Aortic smooth muscle cell (primary cell): ENCODE measurements at places on chromosomes 4 and X. TPM values are rescaled to one million over a fixed set of nuclear protein-coding genes. Genes with fewer than 3 reads are reported as not detected.

EXOC1L gene
- total RNA-seq: not detected in 2 replicates

LAMP2 gene
- total RNA-seq: 147 and 170 TPM in 2 replicates

GC gene
- total RNA-seq: not detected in 2 replicates

GRXCR1 gene
- not detected in 2 replicates for total RNA-seq

ENAM gene
- under 0.01 and 0.12 TPM in 2 replicates for total RNA-seq

USP17L13 gene
- total RNA-seq: not detected in 2 replicates

GPR34 gene
- not detected in 2 replicates for total RNA-seq

VCX3B gene
- total RNA-seq: not detected in 2 replicates

JADE3 gene
- total RNA-seq: 2.9 and 4.2 TPM in 2 replicates

GALNTL6 gene
- total RNA-seq: 0.06 TPM in 1 of 2 replicates, not detected in the other

RAB40AL gene
- total RNA-seq: 0.26 and 0.37 TPM in 2 replicates

TEX13B gene
- total RNA-seq: not detected in 2 replicates

SPANXA2 gene
- total RNA-seq: not detected in 2 replicates

CPE gene
- 19.4 and 73.0 TPM in 2 replicates for total RNA-seq

DRP2 gene
- under 0.01 and 0.12 TPM in 2 replicates for total RNA-seq

TECRL gene
- not detected in 2 replicates for total RNA-seq

F11 gene
- total RNA-seq: not detected in 2 replicates

GABRG1 gene
- not detected in 2 replicates for total RNA-seq

OTUD6A gene
- not detected in 2 replicates for total RNA-seq

SCML2 gene
- total RNA-seq: 1.2 TPM in 2 replicates

GSX2 gene
- total RNA-seq: not detected in 2 replicates

TMEM156 gene
- total RNA-seq: 0.13 and 0.37 TPM in 2 replicates

BEX4 gene
- 12.2 and 12.6 TPM in 2 replicates for total RNA-seq

GAGE12H gene
- total RNA-seq: not detected in 2 replicates

CT45A2 gene
- not detected in 2 replicates for total RNA-seq

SOD3 gene
- total RNA-seq: 129 and 136 TPM in 2 replicates

F8A2 gene
- total RNA-seq: not detected in 2 replicates

ITGB1BP2 gene
- 13.7 and 24.3 TPM in 2 replicates for total RNA-seq

TNMD gene
- total RNA-seq: not detected in 2 replicates

RAB39B gene
- 0.06 and 0.13 TPM in 2 replicates for total RNA-seq

ARR3 gene
- total RNA-seq: not detected in 2 replicates

C4orf51 gene
- total RNA-seq: not detected in 2 replicates

COL4A6 gene
- 4.4 and 7.3 TPM in 2 replicates for total RNA-seq

FSTL5 gene
- total RNA-seq: not detected in 2 replicates

THOC2 gene
- total RNA-seq: 50.5 and 52.4 TPM in 2 replicates

VEGFD gene
- 0.37 and 0.40 TPM in 2 replicates for total RNA-seq

UGT2B15 gene
- not detected in 2 replicates for total RNA-seq

PFKFB1 gene
- 0.19 TPM in 1 of 2 replicates, not detected in the other for total RNA-seq

SSX2B gene
- not detected in 2 replicates for total RNA-seq

TTC29 gene
- not detected in 2 replicates for total RNA-seq

LIMCH1 gene
- total RNA-seq: 35.9 and 58.1 TPM in 2 replicates

PLAC8 gene
- not detected in 2 replicates for total RNA-seq

ADGRG2 gene
- 0.13 TPM in 1 of 2 replicates, not detected in the other for total RNA-seq

PLP1 gene
- total RNA-seq: 0.12 TPM in 1 of 2 replicates, not detected in the other

DGKK gene
- total RNA-seq: not detected in 2 replicates
